ENCODE measurements at places on chromosomes 13 and 19.

DNA sequence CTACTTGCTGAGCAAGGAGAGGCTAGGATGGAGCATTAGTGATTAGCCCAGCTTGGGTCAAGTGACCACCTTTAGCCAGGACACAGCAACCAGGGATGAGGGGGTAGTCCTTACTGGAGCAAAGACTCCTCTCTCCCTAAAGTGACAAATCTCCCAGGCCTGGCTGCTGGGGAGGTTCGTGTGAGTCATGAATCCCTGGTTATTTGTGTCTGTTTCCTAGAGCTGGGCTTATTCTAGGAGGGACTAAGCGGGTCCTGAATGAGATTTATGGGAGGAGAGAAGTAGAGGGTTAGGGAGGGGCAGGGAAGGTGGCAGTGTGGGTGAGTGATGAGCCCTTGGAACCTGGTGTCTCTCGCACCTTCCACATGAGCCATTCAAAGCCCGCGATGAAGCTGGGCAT is 487.3 kb downstream of the TSHZ3 start:
- DNase-seq: no peak

DNA sequence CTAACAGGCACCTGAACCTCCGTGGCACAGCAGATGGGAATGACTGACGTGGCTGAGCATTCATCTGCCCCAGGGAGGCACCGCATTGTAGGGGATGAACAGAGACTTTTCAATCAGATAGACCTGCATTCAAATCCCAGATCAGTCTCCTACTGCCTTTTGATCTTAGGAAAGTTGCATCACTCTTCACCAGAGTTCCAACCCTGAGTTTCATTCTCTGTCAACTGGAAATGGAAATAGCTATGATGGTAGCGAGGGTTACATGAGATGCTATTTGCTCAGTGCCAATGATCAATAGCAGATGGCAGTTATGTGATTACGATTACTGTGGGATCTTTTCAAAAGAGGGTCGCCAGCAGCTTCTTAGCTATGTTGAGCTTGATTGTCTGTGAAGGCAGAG is 189.3 kb upstream of the RFC3 start:
- DNase-seq: no peak

DNA sequence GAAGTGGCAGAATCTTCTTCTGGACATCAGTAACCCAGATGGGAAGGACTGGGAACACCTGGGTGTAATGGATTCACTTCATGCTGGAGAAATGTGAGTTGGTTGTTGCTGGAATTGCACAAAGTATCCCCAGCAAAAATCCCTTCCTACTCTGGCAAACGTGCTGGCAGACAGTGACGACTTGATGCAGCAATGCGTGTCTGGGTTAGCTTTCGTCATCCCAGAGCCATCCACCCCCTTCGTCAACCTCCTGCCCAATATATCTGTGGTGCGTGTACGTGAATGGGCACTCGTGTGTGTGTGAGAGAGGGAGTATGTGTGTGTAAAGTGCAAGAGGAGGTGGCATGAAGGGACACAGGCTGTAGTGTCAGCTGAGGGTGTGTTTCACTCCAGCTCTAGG is 70.9 kb downstream of the TM9SF2 start:
- no peak for DNase-seq

DNA sequence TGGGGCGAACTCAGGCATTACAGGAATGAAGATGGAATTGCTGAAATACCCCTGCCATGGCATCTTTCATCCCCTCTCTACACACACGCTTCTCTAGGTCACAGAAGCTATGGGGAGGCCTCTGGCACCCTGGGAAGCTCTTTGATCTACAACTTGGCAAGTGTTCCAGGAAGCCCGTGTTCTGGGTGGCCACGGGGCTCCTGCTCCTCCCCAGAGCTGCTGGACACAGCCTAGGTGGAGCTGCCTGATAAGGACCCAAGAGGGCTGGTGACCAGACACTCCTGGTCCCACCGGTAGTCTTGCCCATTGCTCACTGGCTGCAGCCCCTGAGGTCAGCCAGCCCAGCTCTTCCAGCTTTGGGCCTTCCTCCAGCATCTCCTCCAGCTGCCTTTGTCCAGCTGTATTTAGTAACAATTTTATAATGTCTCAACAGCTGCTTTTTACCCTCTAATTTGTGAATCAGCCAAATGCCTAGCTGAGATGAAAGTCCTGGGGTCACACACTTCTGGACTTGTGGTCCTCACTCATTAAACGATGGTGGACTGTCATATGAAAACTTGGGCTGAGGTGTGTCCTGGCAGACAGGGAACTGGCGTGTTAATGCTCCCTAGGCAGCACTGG is 72.8 kb upstream of the SPATA13 start:
- DNase-seq: no peak

DNA sequence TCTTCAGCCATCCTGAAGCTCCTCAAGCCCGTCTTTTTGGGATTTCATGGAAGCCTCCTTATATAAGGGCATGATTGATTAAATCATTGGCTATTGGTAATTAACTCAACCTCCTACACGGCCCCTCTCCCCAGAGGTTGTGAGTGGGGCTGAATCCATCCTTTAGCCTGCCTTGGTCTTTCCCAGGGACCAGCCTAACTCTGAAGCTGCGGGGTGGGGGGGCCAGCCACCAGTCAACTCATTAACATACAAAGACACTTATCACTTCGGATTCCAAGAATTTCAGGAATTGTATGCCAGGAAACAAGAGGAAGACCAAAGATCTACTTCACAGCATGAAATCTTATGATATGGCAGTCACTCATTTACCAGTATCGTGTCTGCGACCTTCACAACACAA is 9.9 kb downstream of the COL4A1 start:
- no peak for DNase-seq

DNA sequence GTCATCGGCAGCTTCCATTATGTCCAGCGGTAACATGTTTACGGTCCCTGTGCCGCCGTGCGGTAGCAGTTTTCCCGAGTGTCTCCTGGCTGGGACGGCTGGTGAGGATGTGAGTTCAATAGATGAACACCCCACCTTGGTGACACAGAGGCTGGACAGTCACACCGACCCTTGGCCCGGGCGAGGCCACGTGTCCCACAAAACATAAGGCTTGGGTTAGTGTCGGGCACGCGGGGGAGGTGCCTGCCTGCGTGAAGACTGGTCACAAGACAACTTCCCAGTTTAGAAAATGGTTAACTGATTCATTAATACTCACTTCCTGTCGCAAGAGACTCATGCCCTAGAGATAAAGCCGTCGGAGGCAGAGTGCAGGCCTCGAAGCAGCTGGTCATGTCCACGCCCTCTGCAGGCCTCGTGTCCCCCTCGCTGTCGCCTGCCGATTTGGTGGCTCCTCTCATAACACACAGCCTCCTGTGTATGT is 17.2 kb downstream of the RASA3 start:
- DNase-seq: no peak

DNA sequence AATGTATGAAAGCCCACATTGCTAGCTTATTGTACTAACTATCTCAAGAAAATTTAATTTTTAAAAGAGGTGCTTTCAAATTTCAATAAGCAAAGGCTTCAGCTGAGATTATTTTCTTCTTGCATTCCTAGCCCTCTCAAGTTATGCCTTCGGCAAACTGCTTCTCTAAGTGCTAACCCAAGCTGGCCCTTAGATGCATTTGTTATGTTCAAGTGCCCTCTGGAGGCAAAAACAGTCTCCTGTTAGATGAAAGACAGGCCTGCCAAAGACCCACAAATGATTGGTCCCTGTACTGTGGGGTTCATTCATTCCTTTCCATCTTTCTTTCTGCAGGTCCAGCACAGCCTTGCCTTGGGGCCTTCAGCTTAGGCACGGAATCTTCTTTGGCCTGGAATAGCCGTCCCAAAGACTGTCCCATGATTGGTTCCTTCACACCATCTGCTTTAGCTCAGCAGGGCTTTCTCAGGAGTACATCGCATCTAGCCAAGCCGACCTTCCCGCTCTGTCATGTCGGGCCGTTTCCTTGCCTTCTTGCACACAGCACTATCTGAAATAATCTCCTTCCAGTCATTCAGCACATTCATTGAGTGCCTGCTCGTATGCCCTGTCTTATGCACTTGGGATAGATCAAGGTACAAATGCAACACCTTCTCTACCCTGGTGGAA is 26.4 kb upstream of the TPTE2 start:
- no peak for DNase-seq

- no peak for DNase-seq
Measured at GRCh38 chr19:54412877-54413276, 2.4 kb upstream of the TTYH1 start.

GRCh38 chr13:74867460-74867859 is 614.5 kb downstream of the TBC1D4 start:
- no peak for DNase-seq

All from stimulated activated CD8-positive, alpha-beta memory T cell treated with anti-CD3 and anti-CD28 coated beads, Interleukin-12 subunit alpha, Interleukin-12 subunit beta, amount 100 ng/mL, for 1 hour (primary cell).